ENCODE measurements at places on chromosomes 3 and 15. TPM values are rescaled to one million over a fixed set of nuclear protein-coding genes. Genes with fewer than 3 reads are reported as not detected.

SNURF gene
- total RNA-seq, result not detected

PLA1A gene
- not detected for total RNA-seq

GRCh38 chr15:74128785-74129585 lies 1.4 kb upstream of the ISLR2 start:
- no peak for DNase-seq

DNA sequence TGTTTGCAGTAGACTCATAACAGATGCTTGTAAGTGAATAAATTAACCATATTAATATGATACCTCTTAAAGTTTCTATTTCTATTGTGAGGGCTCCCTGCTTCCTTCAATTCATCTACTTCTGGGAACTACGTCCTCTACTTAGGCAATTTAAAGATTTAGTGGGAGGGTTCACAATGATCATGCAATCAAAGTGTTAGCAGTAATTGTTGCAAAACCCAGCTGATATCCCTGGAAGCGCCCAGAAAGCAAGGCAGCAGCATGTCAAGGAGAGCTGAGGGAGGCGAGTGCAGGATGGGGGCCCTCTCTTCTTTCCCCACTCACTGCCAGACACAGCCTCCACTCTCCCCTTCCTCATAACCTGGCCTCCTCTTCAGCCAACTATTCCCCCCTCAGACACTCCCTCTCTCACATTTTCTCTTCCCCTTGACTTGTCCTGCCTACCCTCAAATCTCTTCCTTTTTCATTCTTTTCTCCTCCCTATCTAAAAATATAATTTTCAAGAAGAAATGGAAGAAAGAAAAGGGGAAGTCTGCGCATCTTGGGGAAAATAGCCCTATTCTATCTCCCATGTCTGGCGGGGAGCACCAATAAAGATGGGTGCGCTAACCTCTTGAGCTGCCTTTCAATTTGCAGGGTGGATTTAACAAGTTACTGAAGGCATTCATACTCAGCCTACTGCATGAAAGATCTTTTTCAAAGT lies 6.6 kb downstream of the TMEM212 start:
- no peak for DNase-seq

DNA sequence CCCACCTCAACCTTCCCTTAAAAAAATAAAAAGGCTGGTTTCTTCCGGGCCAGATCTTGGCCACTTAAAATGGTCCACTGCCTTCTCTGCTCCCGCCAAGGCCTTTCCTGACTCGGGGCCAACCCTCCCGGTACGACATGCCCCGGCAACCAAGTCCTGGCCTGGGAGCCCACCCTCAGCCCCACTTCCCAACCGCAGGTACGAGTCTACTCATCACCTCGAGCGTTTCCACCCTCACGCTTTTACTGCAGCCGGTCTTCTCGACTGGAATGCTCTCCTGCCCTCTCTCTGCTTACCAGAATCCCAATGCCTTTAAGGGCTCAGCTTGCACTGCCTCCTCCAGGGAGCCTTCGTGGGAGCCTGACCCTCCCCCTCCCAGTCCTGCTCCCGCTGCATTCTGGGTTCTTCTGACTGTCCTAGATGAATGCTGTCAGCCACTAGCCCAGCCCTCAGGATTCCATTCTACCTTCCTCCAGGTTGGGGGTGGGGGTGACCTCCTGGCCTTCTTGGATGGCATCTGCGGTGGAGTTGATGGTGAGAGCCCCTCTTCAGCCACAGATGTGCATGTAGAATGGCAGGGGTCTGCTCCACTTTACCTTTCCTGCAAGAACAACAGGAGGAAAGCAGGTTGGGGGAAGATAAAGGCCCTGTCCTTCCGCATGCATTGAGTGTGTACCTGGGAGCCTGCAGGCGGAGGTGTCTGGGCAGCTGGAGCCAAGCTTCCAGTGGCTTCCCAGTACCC lies 1.1 kb upstream of the CSRNP1 start:
- no peak for DNase-seq

GRCh38 chr15:70034141-70034540 lies 63.6 kb downstream of the TLE3 start:
- DNase-seq, result no peak

GRCh38 chr3:33041909-33042308 lies 55.0 kb downstream of the GLB1 start:
- DNase-seq, result no peak

GRCh38 chr15:69576035-69576526 lies 123.5 kb downstream of the RPLP1 start:
- peak; percentile 93 for DNase-seq

- no peak for DNase-seq
These were observed 32.6 kb downstream of the ABCC5 start for GRCh38 chr3:183984749-183985729.

- DNase-seq, result no peak
These were observed 278.1 kb upstream of the CHRNA7 start for GRCh38 chr15:31752065-31752762.

DNA sequence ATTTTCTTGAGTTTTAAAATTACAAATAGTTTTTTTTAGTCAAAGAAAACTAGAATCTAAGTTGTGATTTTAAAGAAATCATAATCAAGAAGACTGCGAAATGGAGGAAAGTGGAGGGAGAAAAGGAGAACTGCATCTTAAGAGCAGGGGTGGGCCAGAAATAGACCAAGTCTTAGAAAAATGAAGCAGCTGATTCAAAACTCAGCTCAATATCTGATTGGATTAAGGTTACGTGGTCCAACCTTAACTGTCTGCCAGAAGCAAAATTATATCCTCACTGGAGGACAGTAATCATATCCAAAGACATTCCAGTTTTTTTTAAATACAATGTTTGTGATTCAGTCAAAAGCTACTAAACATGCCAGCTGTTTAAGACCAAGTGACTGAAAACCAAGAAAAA lies 41.4 kb downstream of the CHSY1 start:
- no peak for DNase-seq

DNA sequence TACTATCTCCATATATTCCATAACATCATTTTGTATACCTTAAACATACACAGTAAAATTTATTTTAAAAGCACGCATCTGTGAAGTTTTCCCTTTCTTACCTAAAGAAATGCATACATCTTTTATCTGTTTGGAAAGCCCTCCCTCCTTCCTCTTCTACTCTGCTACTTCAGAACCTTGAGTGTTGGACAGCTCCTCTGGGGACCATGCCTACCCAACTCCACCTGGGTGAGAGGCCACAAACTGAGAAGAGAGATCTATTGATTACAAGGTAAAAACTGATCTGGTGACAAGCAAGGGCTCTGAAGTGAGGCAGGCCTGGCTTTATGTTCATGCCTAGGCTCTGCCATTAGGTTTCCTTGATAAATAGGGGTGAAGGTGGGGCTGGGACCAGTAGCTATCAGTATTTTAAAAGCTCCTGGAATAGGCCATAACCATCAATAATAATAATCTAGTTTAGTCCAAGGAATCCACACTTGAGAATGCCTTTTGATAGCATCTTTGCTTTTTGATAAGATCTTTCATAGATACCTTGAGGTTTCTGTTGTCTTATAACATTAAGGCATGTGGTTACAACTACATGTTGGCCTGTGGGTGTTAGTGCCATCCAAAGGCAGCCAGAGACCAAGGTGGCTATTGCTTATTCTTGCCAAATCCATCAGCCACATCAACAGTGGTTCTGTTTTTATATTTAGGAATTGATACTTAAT lies 148.8 kb downstream of the KCNMB2 start:
- DNase-seq, result peak; percentile 3

DNA sequence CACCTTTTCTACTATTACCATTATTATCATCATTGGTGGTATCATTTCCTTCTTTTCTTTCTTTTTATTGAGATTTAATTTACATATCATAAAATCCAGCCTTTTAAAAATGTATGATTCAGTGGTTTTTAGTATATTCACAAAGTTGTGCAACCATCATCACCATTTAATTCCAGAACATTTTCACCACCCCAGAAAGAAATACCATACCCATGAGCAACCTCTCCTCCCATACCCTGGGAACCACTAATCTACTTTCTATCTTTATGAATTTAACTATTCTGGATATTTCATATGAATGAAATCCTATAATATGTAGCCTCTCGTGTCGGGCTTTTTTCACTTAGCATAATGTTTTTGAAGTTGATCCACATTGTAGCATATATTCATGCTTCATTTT lies 29.1 kb downstream of the AAGAB start:
- DNase-seq, result no peak
